ENCODE measurements at places on chromosomes 3 and 15.

DNA sequence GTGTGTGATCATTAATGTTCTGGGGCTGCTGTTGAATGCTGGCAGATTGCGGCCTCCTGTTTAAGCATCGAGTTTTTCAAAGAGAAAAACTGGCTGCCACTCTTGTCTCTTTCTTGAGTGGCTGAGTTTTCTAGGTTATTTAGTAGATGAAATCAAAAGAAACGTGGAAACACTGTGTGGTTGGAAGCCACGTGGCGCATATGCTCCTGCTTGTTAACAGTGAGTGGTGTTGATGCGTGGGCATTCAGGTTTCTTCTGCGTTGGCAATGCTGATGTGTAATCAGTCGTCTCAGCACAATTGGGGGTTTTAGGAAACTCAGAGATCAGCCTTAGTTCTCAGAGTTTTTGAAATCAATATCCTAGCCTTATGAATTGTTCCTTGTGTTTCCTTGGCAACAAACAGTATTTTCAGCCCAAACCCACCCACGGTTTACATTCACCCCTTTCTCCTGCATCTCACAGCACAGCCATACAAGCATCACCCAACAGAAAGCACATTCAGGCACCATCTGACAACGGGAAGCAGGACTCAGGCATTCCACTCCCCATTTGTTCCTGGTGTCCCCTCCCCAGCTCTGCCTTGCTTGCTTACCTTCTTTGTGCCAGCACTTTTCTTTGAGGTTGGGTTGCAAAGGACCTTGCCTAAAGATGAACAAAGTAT is 74.7 kb downstream of the SEC22A start:
- no peak for DNase-seq

GRCh38 chr3:120441776-120442175 is 9.0 kb downstream of the FSTL1 start:
- DNase-seq: no peak

GRCh38 chr3:34260271-34261000 is 462.0 kb downstream of the PDCD6IP start:
- DNase-seq: peak; percentile 87

DNA sequence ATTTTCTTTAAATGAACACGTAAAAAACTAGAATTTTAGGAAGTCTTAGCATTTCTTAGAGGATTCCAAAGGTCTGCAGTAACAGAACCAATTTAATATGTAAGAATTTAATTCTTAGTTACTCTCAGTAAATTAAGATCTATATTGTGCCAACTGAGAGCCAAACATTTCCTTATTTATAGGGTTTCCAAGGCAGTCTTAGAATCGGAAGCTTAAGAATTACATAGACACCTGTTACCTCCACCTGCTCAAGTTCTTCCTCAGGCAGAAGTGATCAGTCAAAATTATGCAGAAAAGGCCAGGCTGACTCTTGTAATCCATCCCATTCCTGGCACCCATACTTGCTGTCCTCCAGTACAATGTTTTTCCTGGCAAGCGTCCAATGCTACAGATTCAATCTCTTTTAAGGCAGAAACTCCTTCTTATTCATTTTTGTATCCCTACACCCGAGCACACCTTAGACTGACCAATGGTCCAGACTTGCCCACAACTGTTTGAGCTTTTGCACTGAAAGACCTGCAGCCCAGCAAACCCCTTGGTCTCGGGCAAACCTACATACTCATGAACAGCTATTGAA is 64.3 kb downstream of the NCEH1 start:
- DNase-seq: peak; percentile 59

DNA sequence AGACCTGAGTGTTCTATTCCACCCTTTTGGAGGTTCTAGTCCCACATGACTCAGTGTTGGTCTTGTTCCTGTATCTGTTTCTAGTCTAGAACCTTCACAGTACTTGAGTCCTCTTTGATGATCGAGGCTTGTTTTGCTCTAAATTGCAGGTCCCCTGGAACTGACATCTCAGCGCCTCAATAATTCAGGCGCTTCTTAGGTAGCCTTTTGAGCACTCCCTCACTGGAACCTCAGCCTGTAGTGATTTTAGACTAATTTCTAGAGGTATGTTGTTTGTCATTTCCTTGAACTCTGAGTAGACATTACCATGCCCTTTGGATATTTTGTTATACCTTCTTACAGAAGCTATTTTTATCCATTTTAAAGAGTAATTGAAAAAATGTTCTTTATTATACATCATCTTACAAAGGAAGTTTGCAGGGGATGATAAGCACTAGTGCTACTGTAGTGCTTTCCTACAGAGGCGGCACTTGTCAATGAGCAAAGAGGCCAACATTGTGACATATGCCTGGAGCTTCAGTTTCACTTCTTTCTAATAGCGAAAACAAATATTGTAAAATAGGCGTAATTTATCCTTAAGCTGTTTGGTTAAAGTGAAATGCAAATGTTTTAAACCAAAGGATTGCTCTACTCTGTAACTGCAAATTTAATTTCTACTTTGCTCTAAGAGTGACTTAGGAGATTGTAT is 75.7 kb downstream of the EFL1 start:
- DNase-seq: no peak

GRCh38 chr3:110814170-110815007 is 257.2 kb upstream of the NECTIN3 start:
- DNase-seq: no peak

DNA sequence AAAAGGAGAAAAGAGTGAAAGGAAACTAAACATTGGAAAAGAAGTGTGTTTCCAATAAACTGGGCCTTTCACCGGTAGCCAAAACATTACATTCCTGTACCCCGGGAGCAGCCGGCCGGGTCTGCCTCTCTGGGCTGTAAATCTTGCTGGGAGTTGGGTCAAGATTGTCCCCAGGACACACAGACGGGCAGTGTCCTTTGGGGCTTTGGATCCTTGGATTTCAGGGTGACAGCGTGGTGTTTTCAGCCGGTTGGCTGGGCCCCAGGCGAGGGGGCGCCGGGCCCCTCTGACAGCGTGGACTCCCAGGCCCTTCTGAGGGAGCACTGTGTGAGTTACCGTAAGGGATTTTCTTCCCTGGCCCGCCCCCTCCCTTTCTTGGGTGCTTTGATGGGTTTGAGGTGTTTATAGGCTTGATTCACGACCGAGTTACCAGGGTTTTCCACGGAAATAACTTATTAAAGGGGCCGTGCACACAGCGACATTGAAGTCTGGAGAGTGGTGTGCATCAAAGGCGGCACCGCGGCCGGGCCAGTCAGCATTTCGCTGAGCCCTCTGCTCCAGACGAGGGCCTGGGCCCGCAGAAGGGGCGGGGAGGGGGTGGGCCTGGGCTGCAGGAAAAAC is 27.4 kb downstream of the SMAD6 start:
- no peak for DNase-seq

GRCh38 chr3:38561746-38562466 is 65.8 kb downstream of the EXOG start:
- no peak for DNase-seq

DNA sequence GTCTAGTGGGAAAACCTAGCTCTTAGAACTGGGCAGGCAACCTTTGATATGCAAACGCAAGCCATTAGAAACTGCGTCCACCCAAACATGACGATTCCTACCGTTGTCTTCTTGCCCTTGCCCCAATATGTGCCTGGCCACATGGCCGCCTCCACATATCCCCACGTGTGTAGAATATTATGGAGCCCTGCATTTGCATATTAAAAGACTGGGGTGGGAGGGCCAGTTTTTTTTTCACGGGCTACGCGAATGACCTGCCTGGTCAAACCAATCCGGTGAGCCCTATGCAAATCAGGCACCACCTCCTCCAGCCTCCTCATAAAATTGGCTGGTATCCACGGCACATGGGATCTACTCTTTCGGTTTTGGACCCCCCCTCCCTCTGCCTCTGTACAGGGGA is 381.0 kb upstream of the RGMA start:
- DNase-seq: no peak

DNA sequence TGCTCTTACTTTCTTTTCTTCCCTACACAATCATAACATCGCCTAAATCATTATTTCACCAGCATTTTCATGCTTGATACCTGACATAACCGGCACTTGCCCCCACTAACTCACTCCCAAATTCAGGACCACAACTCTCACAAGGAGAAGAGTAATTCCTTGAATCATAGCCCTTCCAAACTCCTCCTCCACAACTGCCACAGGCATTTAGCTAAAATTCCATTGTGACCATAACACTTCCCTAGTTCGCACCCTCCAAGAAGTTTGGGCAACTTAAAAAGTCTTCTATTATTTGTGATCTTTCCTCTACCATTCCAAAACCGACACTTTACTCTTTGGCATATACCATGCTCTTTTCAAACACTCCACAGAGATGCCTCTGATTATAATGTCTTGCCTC is 59.4 kb upstream of the XRN1 start:
- DNase-seq: no peak

- no peak for DNase-seq
Observed at GRCh38 chr3:188542196-188542595, 388.2 kb downstream of the LPP start.

GRCh38 chr3:196419386-196419785 is 12.8 kb downstream of the UBXN7 start:
- DNase-seq: no peak

DNA sequence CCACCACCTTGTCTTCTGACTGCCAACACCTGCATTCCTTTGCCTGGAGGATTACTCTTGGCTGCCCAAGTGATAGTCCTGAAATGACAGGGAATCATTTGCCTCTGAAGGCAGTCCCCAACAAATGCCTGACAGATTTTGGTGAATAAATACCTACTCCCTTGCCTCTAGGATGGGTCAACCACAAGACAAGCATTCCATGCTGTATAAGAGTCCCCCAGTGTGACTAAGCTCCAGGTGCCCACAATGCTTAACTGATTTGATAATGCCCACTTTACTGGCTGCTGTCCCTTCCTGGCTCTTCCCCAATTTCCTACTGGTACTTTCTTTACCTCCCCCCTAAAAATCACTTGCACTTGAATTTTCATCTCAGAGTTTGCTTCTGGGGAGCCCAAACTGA is 14.8 kb downstream of the THRB start:
- no peak for DNase-seq

GRCh38 chr15:55928955-55929354 is 64.5 kb downstream of the NEDD4 start:
- DNase-seq: no peak

DNA sequence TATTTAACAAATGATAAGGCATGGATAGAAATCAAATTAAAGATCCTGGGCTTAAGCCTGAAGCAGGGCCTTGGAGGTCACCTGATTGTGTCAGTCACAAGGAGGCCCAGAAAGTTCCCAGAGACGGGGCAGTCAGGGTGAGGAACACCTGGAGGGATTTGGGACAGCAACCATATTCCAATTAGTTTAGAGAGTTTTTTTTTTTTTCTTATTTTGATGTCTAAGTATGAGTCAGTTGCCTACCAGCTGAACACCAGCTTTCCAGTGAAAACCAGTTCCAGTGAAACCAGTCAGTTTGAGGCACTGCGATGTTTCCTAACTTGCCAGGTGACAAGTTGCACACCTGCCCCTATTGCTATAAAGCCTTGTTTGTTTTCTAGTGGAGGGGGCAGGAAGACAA is 350.7 kb upstream of the AZI2 start:
- no peak for DNase-seq

DNA sequence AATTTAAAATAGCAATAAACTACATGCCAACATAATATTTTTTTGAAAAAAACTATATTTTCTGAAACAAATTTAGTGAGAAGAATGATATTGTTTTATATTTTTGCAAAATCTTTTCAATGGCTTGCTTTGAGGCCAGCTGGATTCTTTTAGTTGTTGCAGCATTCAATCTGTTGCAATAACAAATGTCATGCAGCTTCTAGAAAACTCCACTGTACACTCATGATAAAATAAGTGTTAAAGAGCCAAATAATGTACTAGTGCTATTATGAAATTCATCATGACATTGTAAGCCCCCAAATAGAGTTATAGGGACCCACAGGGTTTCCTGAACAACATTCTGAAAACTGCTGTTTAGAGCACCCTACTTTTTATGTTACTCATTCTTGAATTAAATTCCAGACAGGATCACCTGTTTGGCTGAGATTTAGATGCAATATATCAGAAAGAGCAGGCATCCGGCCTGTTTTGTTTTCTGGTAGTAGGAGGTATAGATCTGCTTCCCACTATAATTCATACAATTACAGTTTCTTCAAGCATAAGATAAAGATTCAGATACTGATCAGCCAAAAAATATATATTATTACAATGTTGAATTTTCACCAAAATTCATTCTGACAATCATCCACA is 703.0 kb upstream of the ZNF385D start:
- DNase-seq: no peak

GRCh38 chr3:63450634-63451363 is 172.7 kb downstream of the SYNPR start:
- DNase-seq: no peak

- no peak for DNase-seq
Observed at GRCh38 chr3:94616833-94617232, 554.0 kb downstream of the NSUN3 start.

DNA sequence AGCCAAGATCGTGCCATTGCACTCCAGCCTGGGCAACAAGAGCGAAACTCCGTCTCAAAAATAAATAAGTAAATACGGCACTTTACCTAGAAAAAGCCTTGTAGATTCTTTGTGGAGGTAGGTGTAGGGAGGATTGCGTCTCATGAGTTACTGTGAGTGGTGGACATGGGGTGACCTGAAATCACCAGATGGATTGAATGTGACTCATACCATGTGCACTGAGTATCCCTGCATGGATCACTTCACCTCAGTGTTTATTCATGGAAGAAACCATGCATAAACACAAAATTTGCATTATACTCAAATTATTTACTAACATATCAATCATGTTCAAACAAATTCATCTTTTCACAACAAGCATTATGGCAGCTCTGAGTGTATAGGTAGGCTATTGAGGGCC is 55.9 kb downstream of the MRPS25 start:
- DNase-seq: no peak

DNA sequence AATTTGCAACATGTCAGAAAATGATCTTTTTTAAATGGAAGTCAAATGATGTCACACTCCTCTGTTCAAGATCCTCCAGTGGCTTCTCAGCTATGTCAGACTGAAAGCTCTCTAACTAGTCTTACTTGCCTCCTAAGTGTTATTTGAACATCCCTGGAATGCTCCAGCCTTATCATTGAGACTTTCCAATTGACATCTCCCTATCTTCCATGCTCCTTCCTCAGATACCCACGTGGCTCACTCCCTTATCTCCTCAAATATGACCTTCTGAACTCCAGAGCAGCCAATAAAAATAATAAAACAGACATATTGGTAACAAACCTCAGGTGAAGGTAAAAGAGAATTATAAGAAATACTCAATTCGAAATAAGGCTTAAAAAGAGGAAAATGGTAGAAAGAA is 25.5 kb upstream of the AADAC start:
- DNase-seq: no peak

- peak; percentile 38 for DNase-seq
Observed at GRCh38 chr3:182979674-182980191, 605 bp downstream of the DCUN1D1 start.

GRCh38 chr3:138712086-138712485 is 103.5 kb downstream of the FAIM start:
- DNase-seq: no peak

- no peak for DNase-seq
Observed at GRCh38 chr15:21262851-21263425, 177.4 kb downstream of the POTEB3 start.

GRCh38 chr3:149321136-149321535 is 12.3 kb downstream of the TM4SF18 start:
- no peak for DNase-seq

- no peak for DNase-seq
Observed at GRCh38 chr3:188211476-188211875, 57.5 kb downstream of the LPP start.

GRCh38 chr3:191425322-191425734 is 35.6 kb upstream of the PYDC2 start:
- no peak for DNase-seq

Measured in G401 (cell line).